ENCODE measurements at places on chromosomes 7 and 10.
A peak's percentile ranks its signal among the peaks of the same experiment; 100 is the strongest.

- DNase-seq = no peak
- H3K4me1 ChIP-seq = no peaks in the 10 kb centered on the region
- H3K36me3 ChIP-seq = no peaks in the 10 kb centered on the region
- H3K27me3 ChIP-seq = no peaks in the 10 kb centered on the region
- no peak overlapping the region for H3K4me3 ChIP-seq
- H3K27ac ChIP-seq = no peak overlapping the region
These were observed 125.3 kb downstream of the CHCHD3 start for GRCh38 chr7:132956556-132956955.

DNA sequence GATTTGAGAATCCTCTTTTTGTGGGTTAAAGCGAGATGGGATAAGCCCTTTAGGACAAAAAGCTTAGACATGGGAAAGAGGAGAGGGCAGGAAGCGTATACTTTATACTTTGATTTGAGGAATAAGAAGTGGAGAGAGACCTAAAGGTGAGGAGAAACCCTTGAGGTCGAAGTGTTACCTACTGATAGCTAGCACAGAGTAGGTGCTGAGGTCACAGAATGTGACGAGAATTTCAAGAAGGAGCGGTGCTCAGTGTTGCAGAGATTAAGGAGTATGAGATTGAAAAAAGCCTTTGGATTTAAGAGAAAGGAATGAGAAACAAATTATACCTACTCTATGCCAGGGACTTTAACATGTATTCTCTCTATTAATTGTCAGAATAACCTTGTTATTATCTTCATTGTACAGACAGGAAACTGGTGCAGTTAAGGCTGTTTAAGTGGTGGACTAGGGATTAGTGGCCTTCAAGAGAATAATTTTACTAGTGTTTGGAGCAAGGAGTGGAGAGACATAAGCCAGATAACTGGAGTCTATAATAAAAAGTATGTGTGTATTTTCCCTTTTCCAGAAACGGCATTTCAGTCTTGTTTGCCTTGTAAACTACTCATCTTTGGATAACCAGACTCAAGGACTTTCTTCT, 8.8 kb downstream of the CAPZA2 start:
- no peak for DNase-seq
- H3K36me3 ChIP-seq = peaks cover 5% of the 10 kb centered on the region
- H3K4me3 ChIP-seq = no peak overlapping the region
- no peak overlapping the region for H3K27ac ChIP-seq

GRCh38 chr7:25694699-25695098, 457.3 kb upstream of the NFE2L3 start:
- H3K27ac ChIP-seq = no peak overlapping the region
- no peak overlapping the region for H3K4me3 ChIP-seq
- H3K4me1 ChIP-seq = no peaks in the 10 kb centered on the region
- no peak for DNase-seq
- H3K27me3 ChIP-seq = no peaks in the 10 kb centered on the region

GRCh38 chr10:50511492-50512213, 112.1 kb downstream of the SGMS1 start:
- H3K4me1 ChIP-seq = peaks cover 13% of the 10 kb centered on the region
- DNase-seq = no peak
- H3K27me3 ChIP-seq = no peaks in the 10 kb centered on the region
- no peaks in the 10 kb centered on the region for H3K36me3 ChIP-seq
- peak overlapping the region; percentile 19 for H3K27ac ChIP-seq

DNA sequence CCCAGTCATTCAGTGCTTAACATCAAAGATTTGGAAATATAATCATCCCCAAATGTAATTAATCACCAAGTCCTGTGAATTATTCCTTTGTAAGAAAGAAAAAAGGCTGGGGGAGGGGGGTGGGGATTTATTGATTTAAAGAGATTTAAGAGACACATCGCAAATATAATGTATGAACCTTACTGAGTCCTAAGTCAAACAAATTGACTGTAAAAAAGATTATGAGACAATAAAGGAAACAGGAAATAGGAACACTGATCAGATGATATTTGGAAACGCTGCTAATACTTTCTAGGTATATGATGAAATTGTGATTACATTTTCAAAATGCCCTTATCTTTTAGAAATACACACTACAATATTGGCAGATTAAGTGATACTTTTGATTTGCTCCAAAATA, 92.5 kb downstream of the ATE1 start:
- no peaks in the 10 kb centered on the region for H3K4me1 ChIP-seq
- H3K4me3 ChIP-seq = no peak overlapping the region
- H3K36me3 ChIP-seq = peaks cover 13% of the 10 kb centered on the region
- no peak for DNase-seq

DNA sequence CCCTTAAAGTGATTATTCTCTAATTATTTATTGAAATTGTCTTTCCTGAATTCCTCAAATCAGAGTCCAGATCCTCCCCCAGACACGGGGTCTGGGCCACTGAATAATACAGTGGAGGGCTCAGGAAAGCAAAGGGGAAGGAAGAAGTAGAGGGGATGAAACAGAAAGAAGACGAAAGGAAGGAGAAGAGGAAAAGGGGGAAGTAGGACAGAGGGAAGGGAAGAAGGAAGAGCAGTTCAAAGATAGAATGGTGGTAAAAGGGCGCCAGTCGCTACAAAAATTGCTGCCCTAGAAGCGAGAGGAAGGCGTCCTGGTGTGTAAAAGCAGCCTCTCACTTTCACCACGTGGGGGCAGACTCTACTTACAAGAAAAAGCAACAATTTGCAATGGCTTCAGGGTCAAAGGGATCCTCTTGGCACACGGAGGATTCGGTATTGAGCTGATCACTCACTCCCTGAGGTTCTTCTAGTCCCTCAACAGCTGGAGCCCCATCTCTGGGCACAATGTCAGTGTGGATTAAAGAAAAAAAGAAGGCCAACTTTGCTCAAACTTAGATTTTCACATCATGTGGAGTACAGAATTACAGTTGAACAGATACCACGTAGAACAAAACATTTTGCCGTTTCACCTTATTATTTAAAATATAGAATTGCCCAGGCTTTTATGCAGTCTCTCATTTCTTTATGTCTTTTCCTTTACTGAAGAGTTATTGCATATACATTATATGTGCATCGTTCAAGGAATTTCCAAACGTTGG, 31.4 kb upstream of the NPVF start:
- peaks cover 12% of the 10 kb centered on the region for H3K4me1 ChIP-seq
- no peaks in the 10 kb centered on the region for H3K27me3 ChIP-seq
- no peak overlapping the region for H3K27ac ChIP-seq
- no peaks in the 10 kb centered on the region for H3K36me3 ChIP-seq
- peak; percentile 69 for DNase-seq

GRCh38 chr10:99115703-99116102, 119.9 kb downstream of the HPSE2 start:
- no peaks in the 10 kb centered on the region for H3K27me3 ChIP-seq
- DNase-seq = no peak
- no peaks in the 10 kb centered on the region for H3K4me1 ChIP-seq
- no peak overlapping the region for H3K27ac ChIP-seq
- H3K4me3 ChIP-seq = no peak overlapping the region
- H3K36me3 ChIP-seq = no peaks in the 10 kb centered on the region

DNA sequence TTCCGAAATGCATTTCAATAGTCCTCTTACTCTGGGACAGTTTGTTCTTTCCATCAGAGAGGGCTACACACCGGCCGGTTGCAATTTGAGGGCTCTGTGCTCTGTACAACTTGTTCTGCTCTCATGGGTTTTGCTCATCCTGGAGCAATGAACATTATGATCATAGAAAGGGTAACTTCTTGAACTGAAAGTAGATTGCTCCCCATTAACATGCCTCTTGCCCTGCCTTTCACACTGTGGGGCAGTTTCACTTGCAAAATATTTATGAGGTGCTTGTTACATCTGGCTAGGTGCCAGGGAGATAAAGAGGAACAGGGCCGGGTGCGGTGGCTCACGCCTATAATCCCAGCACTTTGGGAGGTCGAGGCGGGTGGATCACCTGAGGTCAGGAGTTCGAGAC, 97.3 kb upstream of the MPP7 start:
- H3K4me3 ChIP-seq = no peak overlapping the region
- DNase-seq = peak; percentile 63
- H3K4me1 ChIP-seq = peaks cover 8% of the 10 kb centered on the region

DNA sequence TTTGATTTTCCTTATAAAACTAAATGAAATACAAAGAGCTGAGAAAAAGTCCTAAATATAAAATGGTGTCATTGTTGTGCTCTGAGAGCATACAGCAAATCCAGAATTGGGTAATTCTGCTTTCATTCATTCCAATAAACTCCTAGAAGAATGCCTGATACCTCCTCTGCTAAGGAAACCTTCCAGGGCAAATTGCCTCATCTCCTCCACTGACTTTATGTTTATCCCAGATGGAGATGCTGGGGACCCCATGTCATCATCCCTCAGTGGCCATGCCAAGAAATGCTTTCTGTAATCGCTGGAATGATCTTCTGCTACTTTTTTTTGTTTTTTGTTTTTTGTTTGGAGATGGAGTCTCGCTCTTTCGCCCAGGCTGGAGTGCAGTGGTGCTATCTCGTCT, 119.3 kb upstream of the PRKCQ start:
- H3K4me3 ChIP-seq = no peak overlapping the region
- no peak overlapping the region for H3K27ac ChIP-seq
- H3K36me3 ChIP-seq = no peaks in the 10 kb centered on the region
- no peaks in the 10 kb centered on the region for H3K27me3 ChIP-seq
- no peak for DNase-seq
- H3K4me1 ChIP-seq = no peaks in the 10 kb centered on the region

GRCh38 chr10:21497177-21497807, 28.2 kb downstream of the SKIDA1 start:
- H3K27ac ChIP-seq = peak overlapping the region; percentile 77
- H3K4me3 ChIP-seq = peak overlapping the region; percentile 74
- no peaks in the 10 kb centered on the region for H3K36me3 ChIP-seq
- peak; percentile 89 for DNase-seq
- H3K27me3 ChIP-seq = peaks cover 49% of the 10 kb centered on the region
- H3K4me1 ChIP-seq = no peaks in the 10 kb centered on the region

- no peak overlapping the region for H3K27ac ChIP-seq
- H3K36me3 ChIP-seq = no peaks in the 10 kb centered on the region
- H3K27me3 ChIP-seq = no peaks in the 10 kb centered on the region
- H3K4me3 ChIP-seq = peak overlapping the region; percentile 24
- H3K4me1 ChIP-seq = no peaks in the 10 kb centered on the region
- DNase-seq = no peak
These were observed 164.4 kb downstream of the GLRX3 start for GRCh38 chr10:130300608-130301020.

- no peaks in the 10 kb centered on the region for H3K36me3 ChIP-seq
- H3K4me1 ChIP-seq = peaks cover 13% of the 10 kb centered on the region
- peak overlapping the region; percentile 20 for H3K27ac ChIP-seq
- H3K4me3 ChIP-seq = no peak overlapping the region
- H3K27me3 ChIP-seq = no peaks in the 10 kb centered on the region
These were observed 57.8 kb upstream of the PDCD4 start for GRCh38 chr10:110813743-110814472.

DNA sequence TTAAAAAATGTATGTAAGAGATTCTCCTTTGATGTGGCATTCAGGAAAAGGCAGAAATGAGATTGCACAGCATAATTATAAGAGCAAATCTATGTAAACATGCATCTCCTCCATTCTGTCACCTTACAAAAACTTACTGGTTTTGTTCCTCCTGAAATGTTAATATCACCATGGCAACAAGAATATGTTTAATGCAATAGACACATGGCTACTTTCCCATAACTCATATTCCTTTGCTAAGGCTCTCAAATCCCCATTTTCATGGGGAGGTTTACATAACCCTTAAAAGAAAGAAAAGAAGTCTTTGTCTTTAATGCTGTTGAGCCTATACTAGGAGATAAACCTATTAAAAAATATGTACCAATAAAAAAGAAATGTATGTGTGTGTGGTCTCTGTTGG, 136.2 kb downstream of the ANK3 start:
- H3K36me3 ChIP-seq = no peaks in the 10 kb centered on the region
- H3K27me3 ChIP-seq = no peaks in the 10 kb centered on the region
- H3K4me1 ChIP-seq = peaks cover 10% of the 10 kb centered on the region
- H3K4me3 ChIP-seq = no peak overlapping the region

- H3K4me3 ChIP-seq = no peak overlapping the region
- no peak overlapping the region for H3K27ac ChIP-seq
- no peaks in the 10 kb centered on the region for H3K4me1 ChIP-seq
- no peak for DNase-seq
These were observed 381.9 kb downstream of the OTUD1 start for GRCh38 chr10:23820792-23821191.

GRCh38 chr7:66016131-66016461, 34.1 kb upstream of the GUSB start:
- H3K4me1 ChIP-seq = peaks cover 14% of the 10 kb centered on the region
- H3K36me3 ChIP-seq = no peaks in the 10 kb centered on the region

DNA sequence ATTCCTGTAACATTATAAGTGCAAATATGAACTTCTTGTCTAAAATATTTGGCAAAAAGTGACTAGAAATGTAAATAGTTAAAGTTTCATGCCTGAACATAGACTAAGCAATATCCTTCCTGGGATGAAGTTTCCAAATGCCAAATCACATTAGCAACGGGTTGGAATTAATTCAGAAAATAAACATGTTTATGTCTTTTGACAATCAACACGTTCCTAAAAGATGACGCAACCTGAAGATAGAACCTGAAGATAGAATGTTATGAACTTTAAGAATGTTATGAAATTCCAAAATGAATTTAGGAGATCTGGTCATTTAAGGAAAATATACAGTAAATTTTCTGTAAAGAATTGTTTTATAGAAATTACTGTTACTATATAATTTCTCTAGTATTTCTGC, 9.2 kb downstream of the LAMB4 start:
- no peak for DNase-seq
- no peak overlapping the region for H3K27ac ChIP-seq
- no peaks in the 10 kb centered on the region for H3K27me3 ChIP-seq
- H3K4me1 ChIP-seq = peaks cover 3% of the 10 kb centered on the region
- no peaks in the 10 kb centered on the region for H3K36me3 ChIP-seq

Measured in large intestine (tissue), 12 donors.